ENCODE measurements at places on chromosomes 2 and 18.

DNA sequence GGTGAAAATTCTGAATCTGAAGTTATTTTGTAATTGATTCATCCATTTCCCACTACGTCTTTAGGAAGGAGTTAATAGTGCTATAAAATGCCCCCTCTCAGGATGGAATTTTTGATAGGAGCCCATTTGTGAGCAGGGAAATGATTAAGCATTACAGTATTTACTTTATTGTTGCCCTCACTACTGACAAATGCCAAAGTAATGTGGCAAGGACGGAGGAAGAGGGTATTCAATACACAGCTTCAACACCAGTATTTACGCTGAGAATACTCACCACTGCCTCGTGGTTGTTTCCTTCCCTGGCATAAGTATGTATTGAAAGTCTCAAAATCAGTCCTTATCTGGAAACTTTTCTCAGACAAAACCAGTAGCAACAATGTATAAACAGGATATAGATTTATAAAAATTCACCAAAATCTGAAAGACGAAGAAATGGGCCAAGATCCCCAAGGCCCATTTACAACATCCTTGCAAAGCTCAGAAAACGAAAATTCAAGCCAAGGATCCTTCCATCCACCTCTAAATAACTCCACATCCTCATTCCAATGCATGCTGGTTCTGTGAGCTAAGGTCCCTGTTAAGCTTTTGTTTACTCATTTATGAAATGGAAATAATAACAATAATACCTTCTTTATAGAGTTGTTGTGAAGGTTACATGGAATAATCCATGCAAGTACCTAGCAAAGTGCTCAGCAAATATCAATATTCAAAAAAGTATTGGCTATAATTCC lies 29.3 kb downstream of the FEZ2 start:
- DNase-seq, result no peak

- no peak for DNase-seq
Observed at GRCh38 chr18:79317703-79318102, 78.0 kb upstream of the NFATC1 start.

DNA sequence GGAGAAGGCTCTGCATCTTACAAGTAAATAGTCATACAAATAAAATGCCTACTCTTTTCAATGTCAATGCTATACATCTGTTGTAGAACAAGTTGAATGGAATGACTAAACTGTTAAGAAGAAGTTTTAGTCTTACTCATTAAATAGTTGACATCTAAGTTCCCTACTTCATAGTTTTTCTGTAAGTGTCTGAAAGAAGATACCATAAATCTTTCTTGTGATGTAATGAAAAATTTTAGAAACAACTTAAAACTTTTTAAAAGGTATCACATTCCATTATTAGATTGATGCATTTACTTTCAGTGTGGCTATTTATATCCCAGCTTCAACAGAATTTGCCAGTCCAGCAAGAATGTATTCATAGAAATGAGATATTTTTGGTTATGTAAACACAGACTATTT lies 185.2 kb upstream of the EPC2 start:
- no peak for DNase-seq

GRCh38 chr2:136086253-136087016 lies 31.5 kb downstream of the CXCR4 start:
- no peak for DNase-seq

DNA sequence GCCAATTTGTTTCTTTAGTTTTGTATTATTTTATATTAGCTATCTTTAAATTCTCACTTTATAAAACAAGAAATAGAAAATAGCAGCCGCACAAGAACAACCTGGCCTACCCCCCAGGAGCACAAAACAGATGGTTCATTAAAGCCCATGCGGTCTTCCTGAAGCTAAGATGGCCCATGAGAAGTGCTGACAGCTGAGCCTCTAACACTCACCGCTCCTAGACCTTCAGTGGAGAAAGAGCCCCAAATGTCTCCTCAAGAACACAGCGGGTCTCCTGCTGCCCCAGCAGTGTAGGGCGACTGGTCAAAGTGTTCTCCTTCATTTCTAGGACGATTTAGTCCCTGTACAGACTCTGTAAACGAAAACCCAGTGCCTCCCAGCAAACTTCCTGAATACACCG lies 45.1 kb downstream of the LPIN2 start:
- no peak for DNase-seq

GRCh38 chr2:199596549-199596948 lies 138.8 kb upstream of the SATB2 start:
- DNase-seq, result no peak

DNA sequence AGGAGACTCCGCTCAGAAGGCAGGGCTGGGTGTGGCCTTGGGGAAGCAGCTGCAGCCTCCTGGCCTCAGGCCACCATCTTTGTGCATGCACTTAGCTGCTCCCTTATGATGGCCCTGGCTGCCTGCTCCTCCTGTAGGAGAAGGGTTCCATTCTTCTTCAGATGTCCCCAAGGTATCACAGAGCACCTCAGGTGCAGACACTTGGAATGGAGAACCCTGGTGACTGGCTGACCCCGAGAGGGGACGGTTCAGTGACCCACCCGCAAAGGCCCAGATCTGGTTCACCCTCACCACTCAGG lies 9.6 kb downstream of the GPAT2 start:
- no peak for DNase-seq

Data from stimulated activated CD8-positive, alpha-beta memory T cell treated with anti-CD3 and anti-CD28 coated beads, Interleukin-7, amount 100 ng/mL, for 1 hour (primary cell).